ENCODE measurements at places on chromosomes 13 and 19.
A peak's percentile ranks its signal among the peaks of the same experiment; 100 is the strongest.

DNA sequence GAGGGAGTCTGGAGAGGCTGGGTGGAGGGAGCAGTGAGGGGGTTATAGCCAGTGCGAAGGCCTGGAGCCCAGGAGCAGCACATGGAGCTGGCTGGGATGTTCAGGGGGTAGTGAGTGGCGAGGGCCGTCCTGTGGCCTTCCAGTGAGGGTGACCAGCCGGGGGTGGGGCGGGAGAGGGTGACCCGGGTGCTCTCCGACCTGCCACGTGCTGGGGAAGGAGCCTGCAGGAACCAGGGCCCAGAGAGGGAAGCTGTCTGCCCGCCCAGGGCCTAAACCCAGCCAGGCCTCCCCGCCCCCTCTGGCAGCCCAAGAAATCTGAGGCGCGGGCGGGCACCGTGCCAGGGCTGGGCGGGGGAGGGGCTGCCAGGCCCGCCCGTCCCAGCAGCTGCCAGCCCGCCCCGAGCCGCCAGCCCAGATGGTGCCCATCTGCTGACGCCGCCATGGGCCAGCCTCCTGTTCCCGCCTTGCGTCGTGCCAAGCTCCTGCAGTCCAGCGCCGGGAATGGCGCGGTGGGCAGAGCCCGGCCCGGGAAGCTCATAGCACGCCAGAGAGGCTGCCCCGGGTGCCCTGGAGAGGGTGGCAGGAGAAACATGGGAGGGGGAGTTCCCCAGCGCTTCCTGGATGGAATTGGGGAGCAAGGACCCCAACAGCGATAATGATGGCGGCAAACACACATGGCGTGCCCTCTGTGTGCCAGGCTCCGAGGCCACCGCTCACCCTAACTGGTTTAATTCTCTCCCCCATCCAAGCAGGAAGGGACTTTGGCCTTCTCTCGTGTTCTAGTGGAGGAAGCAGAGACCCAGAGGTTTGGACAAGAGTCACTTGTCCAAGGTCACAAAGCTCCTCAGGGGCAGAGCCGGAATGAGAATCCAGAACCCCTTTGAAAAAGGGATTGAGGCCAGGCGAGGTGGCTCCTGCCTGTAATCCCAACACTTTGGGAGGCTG is 21.5 kb downstream of the NFIC start:
- DNase-seq = peak; percentile 96

GRCh38 chr13:20995245-20995838 is 66.0 kb downstream of the LATS2 start:
- DNase-seq = no peak

- DNase-seq = no peak
Observed at GRCh38 chr13:39484506-39485313, 118.3 kb downstream of the LHFPL6 start.

- no peak for DNase-seq
Observed at GRCh38 chr19:45297674-45298073, 25.0 kb downstream of the CKM start.

GRCh38 chr19:10260141-10260584 is 8.1 kb downstream of the MRPL4 start:
- DNase-seq = peak; percentile 91

- no peak for DNase-seq
Observed at GRCh38 chr13:100662468-100663211, 12.0 kb downstream of the TMTC4 start.

- DNase-seq = no peak
Observed at GRCh38 chr13:28220166-28220565, 81.8 kb downstream of the PAN3 start.

GRCh38 chr13:79404985-79405384 is 1.1 kb downstream of the RBM26 start:
- DNase-seq = no peak

DNA sequence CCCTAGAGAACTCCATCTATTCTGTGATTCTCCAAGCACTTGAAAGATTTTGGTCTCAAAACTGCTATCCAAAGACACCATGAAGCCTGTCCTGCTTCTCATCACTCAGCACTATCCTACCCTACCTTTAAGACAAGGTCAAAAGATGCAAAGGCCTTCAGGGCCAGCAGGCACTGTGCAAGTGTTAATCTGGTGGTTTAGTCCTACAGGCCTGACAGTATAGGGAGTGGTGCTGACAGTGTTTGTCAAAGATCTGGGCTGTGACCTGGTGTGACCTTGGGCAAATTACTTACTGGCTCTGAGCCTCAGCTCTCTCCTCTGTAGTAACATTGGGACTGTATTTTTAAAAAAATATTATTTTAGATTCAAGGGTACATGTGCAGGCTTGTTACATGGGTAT is 28.0 kb downstream of the SIAH3 start:
- DNase-seq = no peak

- no peak for DNase-seq
Observed at GRCh38 chr13:64054321-64054720, 2638.7 kb upstream of the PCDH20 start.

GRCh38 chr19:49691243-49692146 is 579 bp downstream of the CPT1C start:
- DNase-seq = peak; percentile 80

DNA sequence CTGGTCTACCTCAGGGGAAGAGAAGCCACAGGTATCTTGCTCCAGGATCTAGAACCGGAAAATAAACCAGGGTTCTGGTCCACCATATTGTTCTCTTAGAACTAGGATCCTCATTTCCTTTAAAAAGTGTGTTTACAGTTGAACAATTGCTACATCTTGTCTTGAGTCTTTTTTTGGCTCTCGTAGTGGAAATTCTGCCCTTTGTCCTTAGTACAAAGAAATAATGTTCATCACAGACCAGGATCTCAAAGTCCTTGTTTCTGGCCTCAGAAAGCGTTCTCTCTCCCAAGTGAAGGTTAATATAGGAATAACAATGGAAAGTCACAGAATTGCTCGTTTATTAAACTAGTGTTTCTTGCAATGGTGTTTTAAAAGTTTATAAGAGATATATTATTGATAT is 20.8 kb downstream of the KLF2 start:
- DNase-seq = no peak

DNA sequence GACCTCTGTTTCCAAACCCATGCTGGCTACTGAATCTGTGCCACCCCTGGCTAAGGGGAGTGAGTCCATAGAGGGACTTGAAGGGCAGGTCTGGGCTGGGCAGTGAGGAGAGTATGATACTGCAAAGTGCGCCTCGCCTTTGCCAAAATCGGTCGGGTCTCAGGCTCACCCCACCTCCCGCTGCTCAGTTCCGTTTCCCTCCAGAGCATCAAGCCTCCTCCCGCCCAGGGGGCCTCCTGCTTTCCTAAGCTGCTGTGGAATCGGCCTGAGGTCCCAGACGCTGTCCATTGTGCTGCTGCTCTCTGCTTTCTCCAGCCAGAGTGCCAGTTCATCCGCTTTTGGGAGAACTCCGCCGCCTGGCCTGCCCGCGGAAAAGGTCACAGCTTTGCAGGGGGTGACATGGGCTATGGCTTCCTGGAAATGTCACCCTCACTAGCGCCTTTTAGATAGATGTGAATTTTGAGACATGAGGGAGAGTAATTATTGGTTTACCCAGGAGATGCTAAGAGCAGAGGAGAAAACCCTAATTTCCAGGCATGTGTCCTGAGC is 1418.4 kb downstream of the UQCRFS1 start:
- DNase-seq = no peak

DNA sequence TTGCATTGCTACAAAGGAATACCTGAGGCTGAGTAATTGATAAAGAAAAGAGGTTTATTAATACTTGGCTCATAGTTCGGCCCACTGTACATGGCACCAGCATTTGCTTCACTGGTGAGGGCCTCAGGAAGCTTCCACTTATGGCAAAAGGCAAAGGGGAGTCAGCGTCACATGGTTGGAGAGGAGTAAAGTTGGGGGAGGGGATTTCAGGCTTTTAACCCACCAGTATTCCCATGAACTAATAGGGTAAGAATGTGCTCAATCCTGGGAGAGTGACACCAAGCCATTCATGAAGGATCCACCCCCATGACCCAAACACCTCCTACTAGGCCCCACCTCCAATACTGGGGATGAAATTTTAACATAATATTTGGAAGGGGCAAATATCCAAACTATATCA is 82.5 kb upstream of the MYCBP2 start:
- no peak for DNase-seq

DNA sequence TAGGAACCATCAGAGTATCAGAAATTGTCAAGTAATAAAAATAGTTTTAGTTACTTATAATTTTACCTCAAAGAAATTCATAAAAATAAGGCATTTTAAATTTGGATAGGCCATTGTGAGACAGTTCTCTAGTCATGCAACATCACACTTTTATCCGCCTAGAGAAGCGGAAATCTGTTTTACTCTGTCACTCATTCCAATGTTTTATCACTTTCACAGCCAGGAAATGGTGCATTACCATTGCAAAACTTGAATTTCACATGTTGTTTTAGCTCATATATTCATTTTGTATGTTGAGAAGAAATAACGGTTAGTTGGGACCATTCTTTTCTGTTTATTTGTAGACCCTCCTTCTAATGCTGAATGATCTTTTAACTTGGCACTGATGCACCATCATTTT is 427.2 kb downstream of the GPC6 start:
- no peak for DNase-seq

DNA sequence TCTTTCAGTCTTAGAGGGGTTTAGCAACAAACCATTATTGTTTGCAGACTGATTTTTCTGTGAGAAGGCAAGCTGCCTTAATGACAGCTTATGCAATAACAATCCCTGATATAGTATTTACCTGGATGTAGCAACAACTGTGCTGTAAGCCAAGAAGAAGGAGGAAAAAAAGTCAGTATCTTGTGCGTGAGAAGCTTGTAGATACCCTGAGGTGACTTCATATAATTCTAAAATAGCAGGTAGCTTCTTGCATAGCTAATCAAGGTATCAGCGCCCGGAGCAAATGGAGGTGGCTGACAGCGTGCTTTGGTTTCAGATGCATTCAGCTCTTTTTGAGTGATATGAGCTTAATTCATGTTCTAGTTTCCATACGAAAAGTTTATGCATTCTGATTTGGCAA is 309.8 kb downstream of the KLF5 start:
- DNase-seq = peak; percentile 6

GRCh38 chr19:44002212-44002565 is 568 bp upstream of the ZNF230 start:
- no peak for DNase-seq

GRCh38 chr19:14056741-14057356 is 5.0 kb downstream of the PALM3 start:
- DNase-seq = no peak

DNA sequence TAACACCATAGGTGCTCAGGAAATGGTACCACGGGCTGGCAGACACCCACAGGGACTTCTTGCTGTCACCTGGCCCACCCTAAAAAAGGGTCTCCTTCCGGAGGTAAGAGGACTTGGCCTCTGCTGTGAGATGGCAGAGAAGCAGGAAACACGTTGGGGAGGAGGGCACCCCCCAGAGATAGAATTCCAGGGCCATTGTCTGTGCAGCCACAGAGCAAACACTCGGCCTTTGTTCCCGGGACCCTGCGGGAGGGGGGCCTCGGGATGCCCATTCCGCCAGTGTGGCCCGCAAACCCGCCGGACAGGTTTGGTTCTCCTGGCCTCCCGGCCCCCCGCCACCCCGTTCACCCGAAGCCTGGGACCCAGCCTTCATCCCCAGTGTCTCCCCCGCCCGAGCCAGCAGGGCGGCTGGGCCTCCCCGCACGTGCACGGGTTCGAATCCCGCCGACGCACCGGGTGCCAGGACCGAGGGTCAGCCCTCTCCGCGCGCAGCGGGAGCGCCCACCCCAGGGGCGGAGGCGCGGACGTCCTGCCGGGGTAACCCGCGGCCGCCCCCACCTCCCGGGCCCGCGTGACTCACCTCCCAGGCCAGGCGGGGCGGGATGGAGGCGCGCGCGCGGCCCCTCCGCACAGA is 714 bp downstream of the PLPP2 start:
- DNase-seq = peak; percentile 91

DNA sequence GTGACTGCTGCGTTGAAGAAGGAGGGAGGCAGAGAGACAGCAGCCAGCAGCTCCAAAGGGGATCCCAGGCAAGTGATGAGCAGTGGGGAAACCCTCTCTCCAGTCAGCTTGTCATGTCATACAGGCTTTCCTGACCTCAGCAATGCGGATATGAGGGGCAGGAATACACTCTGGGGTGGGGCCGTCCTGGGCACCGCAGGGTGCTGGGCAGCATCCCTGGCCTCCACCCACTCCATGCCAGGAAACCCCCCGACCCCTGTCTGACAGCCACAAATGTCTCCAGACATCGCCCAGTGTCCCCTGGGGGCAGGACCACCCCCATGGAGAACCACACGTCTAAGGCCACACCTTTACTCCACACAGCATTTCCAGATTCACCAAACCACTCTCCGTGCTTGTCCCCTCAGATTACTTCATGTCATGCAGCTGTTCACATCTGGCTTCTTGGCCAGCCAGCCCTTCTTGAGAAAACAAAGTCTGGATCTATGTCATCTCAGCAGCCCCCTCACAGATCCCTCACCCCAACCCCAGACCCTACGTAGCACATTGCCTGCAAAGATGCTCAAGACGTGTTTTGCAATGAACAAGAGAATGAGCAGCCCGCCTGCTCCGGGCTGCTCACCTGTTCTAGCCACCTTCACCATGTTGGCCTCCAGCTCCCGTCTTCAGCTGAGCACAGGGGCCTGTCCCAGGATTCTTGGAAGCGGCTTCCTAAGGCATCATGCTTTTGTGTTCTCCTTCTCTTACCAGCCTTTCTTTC is 46.5 kb downstream of the RFX2 start:
- DNase-seq = no peak

DNA sequence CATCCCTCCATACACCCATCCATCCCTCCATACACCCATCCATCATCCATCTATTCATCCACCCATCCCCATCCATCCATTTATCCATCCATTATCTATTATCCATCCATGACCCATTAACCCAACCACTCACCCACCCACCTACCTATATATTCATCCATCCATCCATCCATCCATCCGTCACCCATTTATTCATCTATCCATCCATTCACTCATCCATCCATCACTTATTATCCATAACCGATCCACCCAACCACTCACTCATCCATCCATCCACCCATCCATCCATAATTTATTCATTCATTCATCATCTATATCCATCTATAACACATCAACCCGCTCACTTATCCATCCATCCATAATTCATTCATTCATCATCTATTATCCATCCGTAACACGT is 28.7 kb upstream of the PTPRS start:
- no peak for DNase-seq

GRCh38 chr13:20843166-20843565 is 59.4 kb downstream of the XPO4 start:
- no peak for DNase-seq

DNA sequence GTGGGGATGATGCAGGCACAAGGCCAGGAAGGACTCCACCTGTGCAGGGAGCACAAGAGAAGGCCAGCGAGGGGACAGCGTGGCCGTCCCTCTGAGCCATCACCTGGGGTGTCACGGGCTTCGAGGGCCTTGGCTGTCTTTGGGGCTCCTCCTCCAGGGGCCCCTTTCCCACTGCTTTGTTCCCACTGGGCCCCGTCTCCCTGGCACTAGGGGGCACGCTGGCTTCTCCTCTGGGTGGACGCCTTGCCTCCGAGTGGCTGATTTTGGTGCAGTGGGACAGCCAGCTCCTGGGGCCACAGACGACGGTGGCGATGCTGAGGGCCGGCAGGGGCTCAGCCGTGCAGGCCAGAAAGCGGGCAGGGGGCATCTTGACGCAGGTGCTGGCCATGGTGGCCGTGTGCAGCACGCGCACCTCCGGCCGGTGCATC is 43.2 kb upstream of the GRTP1 start:
- DNase-seq = no peak

- no peak for DNase-seq
Observed at GRCh38 chr19:58275564-58275963, 3.2 kb upstream of the ZNF8 start.

Data from head of caudate nucleus (tissue), 42 donors.